ENCODE measurements at places on chromosomes 13 and 19.

DNA sequence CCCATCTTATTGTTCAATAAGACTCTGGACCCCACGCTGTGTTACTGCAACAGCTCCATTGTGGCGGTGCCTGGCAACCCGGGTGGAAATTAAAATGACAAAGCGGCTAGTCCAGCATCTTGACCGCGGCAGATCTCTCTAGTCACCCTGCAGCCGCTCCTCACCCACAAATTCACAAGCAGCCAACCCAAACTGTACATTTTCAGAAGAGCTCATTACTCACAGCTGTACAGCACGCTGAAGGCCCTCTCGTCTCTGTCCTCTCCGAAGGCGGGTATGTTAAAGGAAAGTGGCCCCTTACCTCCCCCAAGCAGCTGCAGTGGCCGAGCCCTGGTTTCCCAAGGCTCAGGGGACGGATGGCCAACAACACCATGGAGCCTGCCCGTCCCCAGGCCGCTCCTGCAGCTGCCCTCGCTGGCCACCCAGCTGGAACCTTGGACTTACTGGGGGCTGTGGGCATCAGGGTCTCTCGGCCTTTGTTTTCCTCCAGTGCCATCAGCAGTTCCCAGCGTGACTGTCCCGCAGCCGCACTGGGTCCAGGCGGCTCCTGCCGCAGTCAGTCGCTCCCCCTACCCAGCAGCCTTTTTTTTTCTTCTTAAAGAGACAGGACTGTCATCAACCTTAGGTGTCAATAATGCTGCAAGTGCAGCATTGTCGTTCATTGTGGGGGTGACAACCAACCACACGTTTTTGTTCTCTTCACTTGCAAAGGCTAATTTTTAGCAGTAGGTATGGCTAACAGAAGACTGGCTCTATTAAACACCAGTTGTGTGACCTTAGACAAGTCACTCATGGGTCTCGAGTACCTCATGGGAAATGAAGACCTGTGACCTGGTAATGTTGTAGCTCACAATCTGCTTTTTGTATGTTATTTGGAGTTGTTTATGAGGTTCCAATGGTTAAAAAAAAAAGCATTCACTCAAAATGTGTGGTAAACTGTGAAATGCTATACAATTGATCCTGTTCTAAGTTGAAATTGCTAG is at the start of gene SACS:
SACS (minus strand) TSS at position 532 of the 983 bp plus-strand sequence. CDS start 22,463 bp downstream, outside the sequence.
- DNase-seq, result no peak

DNA sequence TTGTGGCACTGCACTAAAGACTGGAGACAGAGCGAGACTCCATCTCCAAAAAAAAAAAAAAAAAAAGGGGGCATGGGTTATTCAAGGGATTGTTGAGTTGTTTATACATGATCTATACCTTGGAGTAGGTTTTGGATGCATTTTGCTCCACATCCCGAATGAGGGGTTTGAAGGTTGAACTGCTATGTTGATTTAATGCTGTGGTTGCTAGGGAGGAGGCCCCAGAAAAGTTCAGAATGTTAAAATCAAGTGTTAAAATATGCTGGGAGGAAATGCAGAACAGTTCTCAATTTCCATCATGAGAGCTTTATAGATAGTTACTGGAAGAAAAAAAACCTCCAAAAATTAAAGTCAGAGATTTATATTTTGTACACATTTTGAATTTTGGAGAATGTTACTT is 116.5 kb downstream of the DNAJC15 start:
- no peak for DNase-seq

DNA sequence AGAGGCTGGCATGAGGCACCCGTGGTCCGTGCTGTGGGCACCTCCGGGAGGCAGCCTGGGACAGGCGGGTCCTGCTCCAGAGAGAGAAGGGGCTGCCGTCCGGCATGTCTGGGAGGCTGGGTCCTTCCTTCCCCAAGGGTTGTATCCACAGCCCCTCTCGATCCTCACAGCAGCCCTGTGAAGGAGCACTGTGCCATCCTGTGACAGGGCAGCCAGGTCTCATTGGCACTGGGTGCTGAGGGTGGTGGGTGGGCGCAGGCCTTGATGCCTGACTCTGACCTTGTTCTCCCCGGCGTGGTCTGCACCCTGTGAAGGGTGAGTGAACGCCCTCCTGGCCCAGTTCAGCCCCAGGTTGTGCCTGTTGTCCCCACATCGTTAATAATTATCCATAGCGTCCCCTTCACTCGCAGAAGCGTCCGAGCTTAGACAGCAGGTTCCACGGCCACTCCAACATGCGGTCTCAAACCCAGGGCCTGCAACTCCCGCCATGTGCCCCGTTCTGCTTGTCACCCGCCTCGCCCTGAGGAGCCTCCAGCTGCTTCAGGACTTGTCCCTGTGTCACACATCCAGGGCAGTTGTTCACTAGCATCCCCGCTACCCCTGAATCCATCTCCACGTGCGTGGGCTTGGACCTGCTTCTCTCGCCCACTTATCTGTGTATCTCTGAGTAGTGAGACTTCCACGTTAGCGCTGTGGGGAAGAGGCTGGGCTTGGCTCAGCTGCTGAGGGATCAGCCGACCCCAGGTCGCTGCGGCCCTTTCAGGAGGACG is 10.6 kb downstream of the ATP11A start:
- DNase-seq, result no peak

- DNase-seq, result no peak
Observed at GRCh38 chr19:18789422-18789869, 1.7 kb downstream of the COMP start.

- DNase-seq, result no peak
Observed at GRCh38 chr19:19654441-19654840, 9.0 kb downstream of the ATP13A1 start.

GRCh38 chr19:56603829-56604228 is 8.7 kb downstream of the ZNF71 start:
- no peak for DNase-seq

DNA sequence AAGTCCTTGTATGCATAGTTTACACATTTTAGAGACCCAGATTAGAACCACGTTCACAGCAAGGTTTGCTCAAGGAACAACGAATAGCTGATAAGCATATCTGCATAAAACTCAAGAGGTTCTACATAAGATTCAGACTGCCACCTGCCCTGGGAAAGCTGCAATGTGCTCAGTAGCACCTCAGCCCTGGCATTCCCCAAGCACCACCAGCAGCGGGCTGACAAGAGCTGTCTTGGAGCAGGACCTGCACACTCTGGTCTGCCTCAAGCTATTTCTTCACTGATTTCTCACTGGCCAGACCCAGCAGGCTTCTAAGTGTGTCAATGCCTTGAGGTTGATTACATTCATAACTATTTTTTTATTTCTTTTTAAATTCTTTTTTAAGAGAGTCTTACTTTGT is 65.8 kb upstream of the UQCRFS1 start:
- no peak for DNase-seq

DNA sequence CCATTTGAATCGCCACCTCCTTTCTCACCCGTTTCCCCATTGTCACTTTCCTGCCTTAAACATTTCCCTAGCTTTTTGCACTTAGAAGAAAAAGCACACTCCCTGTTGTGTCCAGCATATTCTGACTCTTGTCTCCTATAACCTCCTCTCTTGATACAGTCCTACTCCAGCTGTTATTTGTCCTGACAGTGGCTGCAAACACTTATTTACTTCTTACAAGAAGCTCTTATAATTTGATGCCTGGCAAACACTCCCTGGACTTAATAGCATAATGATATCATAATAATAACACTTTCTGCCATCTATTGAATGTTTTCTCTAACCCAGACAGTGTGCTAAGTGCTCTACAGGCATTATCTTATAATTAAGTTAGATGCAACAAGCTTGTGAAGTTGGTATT is 76.6 kb downstream of the DGKH start:
- DNase-seq, result no peak

- peak; percentile 21 for DNase-seq
Observed at GRCh38 chr19:2888731-2889224, 11.9 kb upstream of the ZNF57 start.

- DNase-seq, result no peak
Observed at GRCh38 chr19:28619816-28620429, 593.0 kb downstream of the UQCRFS1 start.

DNA sequence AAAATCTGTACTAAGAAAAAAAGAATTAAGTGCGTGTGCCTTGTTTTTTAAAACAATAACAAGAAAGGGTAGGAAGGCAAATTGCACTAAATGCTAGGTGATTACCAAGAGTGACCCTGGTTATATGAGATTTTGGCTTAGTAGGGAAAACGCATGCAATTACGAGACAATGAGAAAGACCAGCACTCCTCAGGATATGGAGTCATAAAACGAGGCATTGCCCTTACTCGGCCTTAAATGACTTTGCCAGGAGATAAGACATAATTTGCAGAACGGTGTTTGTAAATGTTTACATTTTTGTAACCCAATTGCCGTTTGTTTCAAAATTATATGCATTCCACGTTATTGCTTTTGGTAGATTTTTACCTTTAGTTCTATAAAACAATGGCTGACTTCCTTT is 179.8 kb downstream of the RBM26 start:
- DNase-seq, result no peak

- peak; percentile 31 for DNase-seq
Observed at GRCh38 chr19:35596366-35596999, 10.5 kb downstream of the PMIS2 start.

DNA sequence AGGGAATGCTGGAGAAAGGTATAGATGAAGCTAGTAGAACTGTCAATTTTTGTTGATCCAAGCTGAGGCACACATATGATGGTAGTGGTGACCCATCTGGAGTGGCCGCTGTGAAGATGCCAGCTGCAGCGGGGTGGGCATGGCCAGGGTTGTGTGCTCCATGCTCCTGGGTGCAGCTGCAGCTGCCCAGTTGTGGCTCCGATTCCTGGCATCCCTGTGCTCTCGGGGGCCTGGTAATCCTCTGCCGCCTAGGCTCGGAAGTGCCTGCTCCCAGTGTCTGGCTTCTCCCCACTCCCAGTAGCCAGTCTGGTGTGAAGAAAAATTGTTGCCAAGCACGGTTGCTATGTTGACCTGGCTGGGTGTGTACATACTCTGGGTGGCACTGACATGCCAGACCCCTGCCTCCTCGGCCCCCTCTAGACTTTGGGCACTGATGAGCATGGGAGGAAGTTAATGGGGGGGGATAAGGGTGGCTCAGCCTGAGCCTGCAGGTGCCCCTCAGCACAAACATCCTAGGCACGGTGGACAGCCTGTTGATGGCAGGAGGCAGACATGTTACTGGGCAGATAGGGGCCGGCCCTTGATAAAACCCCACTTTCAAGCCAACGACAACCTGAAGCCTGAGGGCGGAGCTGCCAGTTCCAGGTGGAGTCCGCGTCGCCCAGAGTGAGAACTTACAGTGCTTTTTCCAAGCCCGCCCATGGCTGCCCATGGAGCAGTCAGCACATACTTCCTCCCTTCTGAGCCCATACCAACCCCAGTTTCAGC is 1400.7 kb downstream of the PCDH9 start:
- DNase-seq, result no peak

DNA sequence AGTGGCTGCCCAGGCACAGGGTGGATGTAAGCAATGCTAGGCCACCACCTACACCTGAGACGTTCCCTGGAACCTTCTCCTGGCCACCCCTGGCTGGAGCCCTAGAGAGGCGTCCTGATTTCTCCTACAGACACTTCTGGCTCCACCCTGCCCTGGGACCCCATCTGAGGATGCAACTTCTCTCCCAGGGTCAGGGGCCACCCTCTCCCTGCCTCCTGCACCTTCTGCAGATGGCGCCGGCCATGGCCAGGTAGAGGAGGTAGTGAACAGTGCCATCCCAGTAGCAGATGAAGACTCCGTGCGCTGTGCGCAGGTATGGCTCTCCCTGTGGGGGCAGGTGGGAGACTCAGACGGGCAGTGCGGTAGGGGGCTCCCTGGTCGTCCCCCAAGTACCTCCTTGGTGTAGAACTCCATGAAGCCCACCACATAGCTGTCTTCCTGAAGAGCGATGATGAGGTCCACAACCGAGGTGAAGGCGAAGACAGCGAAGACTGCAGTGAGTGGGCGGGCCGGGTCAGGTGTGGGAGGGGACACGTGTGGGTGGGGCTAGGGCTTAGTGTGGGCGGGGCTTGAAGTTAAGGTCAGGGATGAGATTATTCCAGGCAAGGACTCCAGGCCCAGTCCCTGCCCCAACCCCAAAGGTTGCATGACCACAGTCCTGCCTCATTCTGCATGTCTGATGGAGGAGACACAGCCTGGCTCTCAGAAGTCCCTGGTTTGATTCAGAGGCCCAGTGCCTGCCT is 3.0 kb downstream of the TM6SF2 start:
- DNase-seq, result no peak

GRCh38 chr19:10858204-10858828 is 10.1 kb downstream of the C19orf38 start:
- peak; percentile 34 for DNase-seq

DNA sequence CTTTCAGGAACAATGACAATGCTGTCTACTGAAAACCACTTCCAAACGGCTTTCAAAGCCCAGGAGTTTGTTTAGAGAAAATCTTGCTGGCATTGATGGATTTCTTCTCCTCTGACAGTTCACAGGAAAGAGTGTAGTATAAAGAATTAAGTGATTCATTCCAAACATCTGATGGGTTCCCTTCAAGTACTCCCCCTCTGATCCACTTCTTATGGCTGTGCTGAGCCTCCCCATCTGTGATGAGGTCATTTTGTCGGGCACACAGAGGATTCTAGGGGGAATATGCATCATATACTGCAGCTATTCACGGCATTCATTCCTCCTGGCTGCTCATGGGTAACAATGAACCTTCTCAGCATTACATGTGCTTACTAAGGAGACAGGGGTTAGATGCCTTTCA is 107.9 kb downstream of the RGCC start:
- no peak for DNase-seq

DNA sequence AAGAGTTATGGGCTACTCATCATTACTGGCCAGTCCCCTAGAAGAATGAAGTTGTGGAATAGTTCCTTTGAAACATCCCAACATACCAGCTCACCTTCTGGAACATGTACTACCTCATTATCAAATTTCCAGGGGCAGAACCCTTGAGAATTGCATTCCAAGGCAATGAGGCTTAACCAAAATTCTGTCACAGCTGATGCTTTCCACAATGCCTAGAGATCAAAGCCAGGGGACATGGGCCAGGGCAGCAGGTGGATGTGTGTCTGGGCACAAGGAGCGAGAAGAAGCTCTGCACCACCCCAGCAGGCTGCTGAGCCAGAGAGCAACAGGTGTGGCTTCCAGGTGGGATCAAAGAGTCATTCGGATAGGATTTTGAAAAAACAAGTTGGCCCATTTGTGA is 362.1 kb downstream of the EFNB2 start:
- DNase-seq, result no peak

DNA sequence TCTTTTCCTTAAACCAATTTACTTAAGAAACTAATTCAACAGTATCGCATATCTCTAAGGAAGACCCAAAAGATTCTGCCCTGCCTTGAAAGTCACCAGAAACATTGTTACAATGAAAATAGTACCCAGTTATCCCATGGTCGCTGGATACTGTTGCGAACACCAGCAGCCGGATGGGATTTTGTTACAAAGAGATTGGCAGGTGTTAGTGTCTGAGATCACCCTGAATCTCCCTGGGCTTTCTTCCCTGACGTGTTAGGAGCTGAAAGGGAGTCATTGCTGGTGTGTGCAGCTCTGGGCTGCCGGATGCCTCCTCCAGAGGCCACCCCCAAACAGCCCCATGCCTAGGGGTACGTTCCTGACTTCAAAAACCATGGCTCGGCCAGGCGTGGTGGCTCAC is 38.2 kb downstream of the PTPRS start:
- DNase-seq, result no peak

DNA sequence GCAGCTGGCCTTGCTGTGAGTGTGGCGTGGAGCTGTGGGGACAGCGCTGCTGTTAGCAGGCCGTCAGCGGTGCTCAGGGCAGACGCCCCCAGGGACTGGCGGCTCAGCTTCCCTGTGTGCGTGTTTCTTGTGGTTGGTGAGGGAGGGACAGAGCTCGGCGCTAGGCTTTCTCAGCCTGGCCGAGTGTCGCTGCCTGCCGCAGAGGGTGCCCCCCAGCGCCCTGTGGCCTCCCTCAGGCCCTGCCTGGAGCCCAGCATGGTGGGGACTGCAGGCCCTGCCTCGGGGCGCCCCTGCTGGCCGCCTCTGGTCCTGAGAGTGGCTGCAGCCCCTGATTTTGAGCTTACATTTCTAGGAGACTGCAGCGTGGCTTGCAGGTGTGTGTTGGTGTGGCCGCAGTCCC is 35.5 kb downstream of the DOT1L start:
- no peak for DNase-seq

Measured in activated CD4-positive, alpha-beta T cell treated with anti-CD3 and anti-CD28 coated beads, Interleukin-10, Interleukin-2, amounts not matched to agents 100 ng/mL and 50 ng/mL, durations not matched to agents 16 hours and 8 hours (primary cell).